Prostate gland (tissue), 2 donors: ENCODE measurements at places on chromosomes 13 and 19.

- DNase-seq = no peak
Measured at GRCh38 chr13:105063676-105064075, 1471.8 kb downstream of the EFNB2 start.

DNA sequence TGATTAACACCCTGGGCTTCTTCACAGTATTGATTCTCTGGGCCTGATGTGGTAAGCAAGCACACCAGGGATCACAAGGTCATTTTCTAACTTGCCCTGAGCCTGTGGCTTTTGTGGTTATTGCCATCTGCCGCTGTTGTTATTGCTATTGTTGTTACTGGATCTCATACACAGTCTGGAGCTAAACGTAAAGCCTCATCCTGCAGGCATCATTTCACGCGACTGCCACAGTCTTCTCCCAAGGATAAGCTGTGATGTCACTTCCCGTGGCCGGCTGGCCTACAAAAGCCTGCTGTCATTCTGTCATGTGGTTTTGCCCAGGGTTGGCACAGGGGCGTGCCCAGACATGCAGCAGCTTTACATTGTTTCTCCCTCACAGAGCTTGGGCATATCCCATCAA is 154.0 kb upstream of the GPR12 start:
- no peak for DNase-seq

- no peak for DNase-seq
Measured at GRCh38 chr13:40120781-40121180, 465.3 kb downstream of the COG6 start.

DNA sequence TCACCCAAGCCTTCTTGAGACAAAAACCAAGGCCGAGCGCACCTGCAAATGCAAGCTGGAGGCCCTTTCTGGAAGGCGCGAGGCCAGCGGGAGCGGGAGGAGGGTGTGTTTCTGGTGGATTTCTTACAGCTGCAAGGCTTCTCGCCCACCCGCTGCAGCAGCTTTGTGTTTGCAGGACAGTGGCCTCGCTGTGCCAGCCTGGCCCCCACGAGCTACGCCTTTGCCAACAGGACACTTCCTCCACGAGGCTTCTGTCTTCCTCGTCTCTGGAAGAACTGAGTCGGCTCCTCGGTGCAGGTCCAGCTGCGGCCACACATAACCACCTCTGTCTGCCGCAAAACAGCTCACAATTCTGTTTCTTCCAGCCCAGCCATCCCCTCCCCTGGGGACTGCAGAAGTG is 10.1 kb downstream of the ATCAY start:
- no peak for DNase-seq

GRCh38 chr19:23099966-23100365 is 16.9 kb upstream of the ZNF730 start:
- DNase-seq = no peak
